ENCODE measurements at places on chromosomes 6 and 20.

GRCh38 chr6:39923861-39924260 is 10.4 kb downstream of the MOCS1 start:
- DNase-seq = no peak

DNA sequence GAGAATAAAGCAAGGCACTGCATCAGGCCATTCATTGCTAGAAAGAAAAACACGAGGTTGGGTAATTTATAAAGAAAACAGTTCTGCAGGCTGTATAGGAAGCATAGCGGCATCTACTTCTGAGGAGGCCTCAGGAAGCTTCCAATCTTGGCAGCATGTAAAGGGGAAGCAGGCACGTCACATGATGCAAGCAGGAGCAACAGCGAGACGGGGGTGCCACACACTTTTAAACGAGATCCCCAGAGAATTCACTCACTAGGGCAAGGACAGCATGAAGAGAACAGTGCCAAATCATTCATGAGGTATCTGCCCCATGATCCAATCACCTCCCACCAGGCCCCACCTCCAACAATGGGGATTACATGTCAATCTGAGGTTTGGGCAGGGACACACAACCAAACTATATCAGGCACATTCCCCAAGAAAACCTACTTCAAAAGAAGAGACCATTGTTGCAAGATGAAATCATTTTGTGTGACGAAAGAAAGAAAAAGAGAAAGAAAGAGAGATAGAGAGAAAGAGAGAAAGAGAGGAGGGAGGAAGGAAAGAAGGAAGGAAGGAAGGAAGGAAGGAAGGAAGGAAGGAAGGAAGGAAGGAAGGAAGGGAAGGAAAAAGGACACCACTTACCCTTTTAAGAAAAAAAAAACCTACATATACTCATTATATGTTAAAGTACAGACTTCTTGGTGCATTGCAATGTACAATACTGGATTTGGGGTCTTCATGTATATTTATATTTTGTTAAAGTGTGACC is 95.9 kb upstream of the PLEKHG1 start:
- no peak for DNase-seq

DNA sequence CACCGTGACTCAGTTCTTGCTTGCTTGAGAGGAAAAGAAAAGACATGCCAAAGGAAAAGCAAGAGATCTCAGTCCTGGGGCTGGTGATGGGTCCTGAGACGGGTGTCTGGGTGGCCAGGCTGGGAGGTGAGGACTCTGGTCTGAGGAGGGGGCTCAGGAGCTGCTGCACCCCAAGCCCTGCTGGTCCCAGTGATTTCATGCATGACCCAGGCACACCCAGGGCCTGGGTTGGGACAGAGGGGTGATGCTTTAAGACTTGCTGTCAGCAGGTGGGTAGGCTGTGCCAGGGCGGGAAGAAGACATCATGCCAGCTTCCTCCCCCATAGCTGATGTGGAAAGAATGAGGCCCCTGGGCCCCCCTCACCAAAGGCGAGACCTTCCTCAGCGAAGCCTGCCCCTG is 65.1 kb upstream of the PMEPA1 start:
- no peak for DNase-seq

DNA sequence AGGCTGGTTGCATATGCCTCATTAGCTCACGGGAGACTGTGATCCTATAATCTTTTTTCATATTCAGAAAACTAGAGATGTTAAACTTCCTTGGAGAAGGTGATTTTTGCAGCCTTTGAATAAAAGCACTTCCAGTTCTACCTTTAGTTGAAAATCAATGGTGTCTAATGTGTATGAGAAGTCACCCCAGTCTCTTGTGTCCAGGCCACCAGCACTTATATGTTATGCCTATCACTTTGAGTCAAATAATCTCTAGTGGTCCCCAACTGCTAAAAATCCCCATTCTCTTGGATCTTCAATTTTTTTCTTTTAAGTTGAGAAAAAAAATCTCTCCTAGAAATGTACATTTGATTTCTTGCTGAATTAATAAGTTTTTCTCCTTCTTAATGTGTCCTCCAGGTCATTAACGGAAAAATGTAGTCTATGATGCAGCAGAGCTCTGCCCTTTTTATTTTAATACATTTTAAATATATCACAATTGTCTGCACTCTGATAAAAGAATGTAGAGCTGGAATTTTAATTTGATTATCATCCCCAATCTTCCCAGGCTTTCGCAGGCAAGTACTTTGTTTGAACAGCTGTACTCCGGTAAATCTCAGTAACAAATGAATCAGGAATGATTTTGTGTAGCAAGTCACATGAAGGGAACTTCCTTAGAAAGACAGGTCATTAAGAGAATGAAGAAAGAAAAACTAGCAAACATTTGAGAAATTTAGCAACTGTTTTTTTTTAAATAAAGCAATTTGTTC is 147.0 kb downstream of the SOX4 start:
- DNase-seq = no peak

- no peak for DNase-seq
These were observed 21.2 kb upstream of the BTN1A1 start for GRCh38 chr6:26478985-26479278.

DNA sequence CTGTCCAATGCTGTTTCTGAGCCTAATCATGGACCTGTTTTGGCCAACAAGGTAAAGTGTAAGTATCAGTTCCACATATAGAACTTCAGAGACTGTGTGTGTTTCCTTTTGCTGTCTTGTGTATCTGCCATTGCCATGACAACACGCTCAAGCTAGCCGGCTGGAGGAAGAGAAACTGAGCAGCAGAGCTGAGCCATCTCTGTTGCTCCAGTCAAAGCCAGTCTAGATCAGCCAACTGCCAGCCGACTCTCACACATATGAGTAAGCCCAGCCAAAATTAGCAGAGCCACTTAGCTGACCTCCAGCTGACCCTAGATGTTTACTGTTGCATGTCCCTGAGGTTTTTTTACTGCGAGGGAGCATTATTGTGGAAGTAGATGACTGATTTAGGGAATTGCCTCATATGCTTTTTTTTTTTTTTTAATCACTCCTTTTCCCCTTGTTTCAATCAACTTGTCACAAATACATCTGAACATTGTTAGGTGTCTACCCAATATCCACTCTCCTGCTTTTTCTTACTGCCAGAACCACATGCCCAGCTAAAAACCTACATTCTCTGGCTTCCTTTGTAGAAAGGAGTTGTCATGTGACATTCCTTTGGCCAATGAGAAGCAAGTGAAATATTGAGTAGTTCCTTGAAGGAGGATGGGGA is 304.3 kb upstream of the SUPT3H start:
- DNase-seq = no peak

DNA sequence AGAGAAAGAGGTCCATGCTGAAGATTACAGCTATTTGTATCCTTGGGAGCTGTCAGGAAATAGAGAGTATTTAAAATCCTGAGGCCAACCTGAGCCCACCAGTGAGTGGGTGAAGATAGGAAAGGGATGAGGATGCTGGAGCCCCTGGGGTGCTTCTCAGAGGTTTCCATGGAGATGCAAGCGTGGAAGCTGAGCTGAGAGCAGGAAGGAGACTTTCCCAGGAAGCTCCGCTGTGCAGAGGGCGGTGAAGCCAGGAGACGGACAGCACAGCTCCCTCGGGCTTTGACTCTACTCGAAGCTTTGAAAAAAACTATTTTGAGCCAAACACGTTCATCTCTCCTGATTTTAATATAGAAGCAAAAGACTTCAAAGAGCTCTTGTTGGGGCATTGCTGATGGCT is 222.1 kb downstream of the SMOC2 start:
- DNase-seq = no peak

DNA sequence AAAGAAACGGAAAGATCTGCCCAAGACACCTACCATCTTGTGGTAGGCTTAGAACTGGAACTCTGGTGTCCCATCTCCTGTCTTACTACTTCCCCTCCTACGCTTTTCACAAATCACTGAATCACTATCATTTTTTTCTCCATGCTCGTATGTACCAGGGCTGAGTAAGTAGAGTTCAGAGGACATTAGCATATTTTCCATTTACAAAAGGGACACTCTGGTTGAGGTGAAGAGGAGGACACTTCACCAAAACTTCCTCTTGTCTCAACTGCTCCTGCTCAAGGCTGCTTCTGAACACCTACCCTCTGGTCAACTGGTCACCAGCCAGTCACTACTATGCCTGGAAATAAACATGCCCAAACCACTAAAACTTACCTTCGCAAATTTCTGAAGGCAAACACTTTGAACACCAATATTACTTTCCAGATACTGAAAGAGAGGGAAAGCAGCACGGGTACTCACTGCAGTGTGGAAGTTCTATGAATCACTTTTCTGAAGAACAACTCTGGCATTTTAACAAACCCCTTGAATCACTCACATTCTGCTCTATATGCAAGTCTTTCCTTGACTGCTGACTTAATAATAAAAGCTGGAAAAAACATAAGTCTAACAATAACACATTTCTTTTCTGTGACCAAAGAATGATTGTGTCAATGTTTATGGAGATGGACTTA is 123.3 kb downstream of the INSM1 start:
- DNase-seq = no peak

- DNase-seq = no peak
These were observed 55.5 kb upstream of the EEF1E1 start for GRCh38 chr6:8157839-8158238.

Data from progenitor cell of endocrine pancreas (in vitro differentiated cells).